ENCODE measurements at places on chromosomes 13 and 19. TPM values are rescaled to one million over a fixed set of nuclear protein-coding genes. Genes with fewer than 3 reads are reported as not detected.

DNA sequence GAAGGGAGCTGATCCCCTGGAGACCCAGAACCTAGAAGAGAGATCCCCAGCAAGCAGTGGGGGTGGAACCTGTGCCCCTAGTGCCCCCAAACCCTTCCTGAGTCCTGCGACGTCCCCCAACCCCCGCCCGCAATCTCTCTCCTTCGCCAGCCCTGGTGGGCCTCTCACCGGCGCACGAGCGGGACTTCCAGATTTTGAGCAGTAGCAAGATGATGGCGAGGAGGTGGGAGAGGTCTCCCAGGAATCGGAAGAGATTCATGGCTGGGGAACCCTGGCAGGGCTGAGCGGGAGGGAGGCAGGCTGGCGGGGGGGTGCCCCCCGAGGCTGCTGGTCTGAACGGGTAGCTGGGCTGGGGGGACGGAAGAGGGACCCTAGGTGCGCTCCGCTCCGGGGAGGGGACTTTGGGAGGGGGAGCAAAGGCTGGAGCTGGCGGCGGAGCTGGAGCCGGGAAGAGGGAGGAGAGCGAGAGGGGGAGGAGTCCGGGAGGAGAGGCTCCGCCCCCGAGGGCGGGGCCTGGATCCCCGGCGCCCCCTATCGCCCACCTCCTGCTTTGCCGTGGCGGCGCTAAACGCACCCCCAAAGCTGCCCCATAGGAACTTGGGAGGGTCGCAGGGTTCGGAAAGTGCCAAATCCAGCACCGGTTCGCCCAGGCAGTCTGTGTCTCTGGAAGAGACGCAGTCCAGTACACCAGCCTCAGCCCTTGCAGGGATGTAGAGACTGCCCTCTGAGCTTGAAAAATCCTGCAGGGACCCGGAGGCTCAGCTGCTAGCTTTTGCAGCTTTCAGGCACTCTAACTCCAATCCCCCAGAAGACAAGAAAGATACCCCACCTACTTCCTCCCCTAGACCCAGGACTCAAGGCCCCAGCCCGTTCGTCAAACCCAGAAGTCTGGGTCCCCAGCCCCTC, at the start of gene KDELR1:
Gene KDELR1, minus strand, starts transcription at position 452 of the 906 bp plus-strand sequence. Its CDS starts 193 bp downstream, at position 259.
- peak within 1 kb of the TSS; percentile 94 for H3K4me3 ChIP-seq
- peaks cover 22% of the 10 kb centered on the region for H3K4me1 ChIP-seq
- H3K36me3 ChIP-seq: peaks cover 27% of the 10 kb centered on the region
- peak; percentile 65 for DNase-seq

DNA sequence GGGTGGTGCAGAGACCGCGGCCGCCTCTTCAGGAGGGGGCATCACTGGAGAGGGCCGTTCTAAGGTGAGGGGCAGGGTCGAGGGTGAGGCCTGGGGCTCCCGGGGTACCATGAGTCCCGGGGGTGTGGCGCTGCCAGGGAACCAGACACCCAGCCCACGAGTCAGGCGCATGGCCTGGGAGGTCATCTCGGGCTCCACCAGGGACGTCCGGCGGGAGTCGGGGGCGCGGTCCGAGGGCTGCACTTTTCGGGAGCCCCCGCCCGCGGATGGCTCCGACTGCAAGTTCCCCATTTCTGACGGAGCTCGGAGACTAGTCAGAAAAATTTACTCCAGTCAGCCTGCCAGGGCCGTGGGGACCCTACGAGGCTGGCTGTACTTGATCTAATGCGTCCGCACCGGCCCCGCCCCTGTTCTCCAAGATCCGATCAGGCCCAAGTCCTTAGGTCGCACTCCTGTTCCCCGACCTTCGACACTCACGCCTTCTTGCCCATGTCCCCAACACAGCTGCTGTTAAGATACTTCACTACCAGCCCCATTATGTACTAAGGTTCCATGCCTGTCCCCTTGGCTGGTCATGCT, 774 bp downstream of the GGN start:
- no peak overlapping the region for H3K4me3 ChIP-seq
- H3K4me1 ChIP-seq: peaks cover 26% of the 10 kb centered on the region
- peaks cover 15% of the 10 kb centered on the region for H3K36me3 ChIP-seq
- no peaks in the 10 kb centered on the region for H3K27me3 ChIP-seq

GRCh38 chr13:113616281-113616906, 31.8 kb downstream of the TFDP1 start:
- no peak overlapping the region for H3K4me3 ChIP-seq
- no peak for DNase-seq
- peak overlapping the region; percentile 52 for H3K27ac ChIP-seq
- H3K27me3 ChIP-seq: no peaks in the 10 kb centered on the region
- H3K4me1 ChIP-seq: peaks cover 10% of the 10 kb centered on the region

DNA sequence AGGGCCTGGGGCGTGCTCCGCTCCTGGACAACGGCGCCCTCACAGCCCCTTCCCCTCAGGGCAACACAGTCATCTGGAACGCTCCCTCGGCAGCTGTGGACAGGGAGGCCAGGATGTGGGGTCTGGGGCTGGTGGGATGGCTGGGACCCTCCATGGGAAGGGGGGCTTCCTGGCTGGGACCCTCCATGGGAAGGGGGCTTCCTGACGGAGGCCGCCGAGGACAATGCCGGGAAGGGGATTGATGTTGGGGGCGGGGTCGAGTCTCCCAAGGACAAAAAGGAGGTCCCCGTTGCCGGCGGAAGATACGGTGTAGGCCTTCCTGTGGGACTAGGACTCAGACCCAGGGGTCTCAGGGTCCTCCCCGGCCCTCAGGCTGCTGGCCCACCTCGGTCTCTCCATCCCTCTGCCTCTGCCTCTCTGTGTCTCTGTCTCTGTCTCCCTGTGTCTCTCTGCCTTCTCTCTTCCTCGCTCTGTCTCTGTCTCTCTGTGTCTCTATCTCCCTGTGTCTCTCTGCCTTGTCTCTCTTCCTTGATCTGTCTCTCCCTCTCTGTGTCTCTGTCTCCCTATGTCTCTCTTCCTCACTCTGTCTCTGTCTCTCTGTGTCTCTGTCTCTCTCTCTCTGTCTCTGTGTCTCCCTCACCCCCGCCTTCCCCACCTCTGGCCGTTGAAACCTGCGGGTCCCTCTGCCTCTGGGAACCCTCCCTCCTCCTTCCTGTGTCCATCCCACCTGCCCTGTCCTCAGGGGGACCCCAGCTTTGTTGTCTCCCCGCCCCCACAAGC, 2.7 kb upstream of the MADCAM1 start:
- no peak for DNase-seq
- H3K4me3 ChIP-seq: no peak overlapping the region
- H3K36me3 ChIP-seq: no peaks in the 10 kb centered on the region
- no peak overlapping the region for H3K27ac ChIP-seq

DNA sequence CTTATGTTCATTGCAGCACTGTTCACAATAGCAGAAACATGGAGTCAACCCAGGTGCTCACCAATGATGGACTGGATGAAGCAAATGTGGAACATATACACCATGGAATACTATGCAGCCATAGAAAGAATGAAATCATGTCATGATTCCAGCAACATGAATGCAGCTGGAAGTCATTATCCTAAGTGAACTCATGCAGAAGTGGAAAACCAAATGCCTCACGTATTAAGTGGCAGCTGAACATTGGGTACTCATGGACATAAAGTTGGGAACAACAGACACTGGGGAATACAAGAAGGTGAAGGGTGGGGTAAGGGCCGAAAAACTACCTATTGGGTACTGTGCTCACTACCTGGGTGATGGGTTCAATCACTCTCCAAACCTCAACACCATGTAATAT, 915.9 kb downstream of the UQCRFS1 start:
- H3K4me1 ChIP-seq: no peaks in the 10 kb centered on the region
- no peak overlapping the region for H3K27ac ChIP-seq
- H3K27me3 ChIP-seq: no peaks in the 10 kb centered on the region
- H3K4me3 ChIP-seq: no peak overlapping the region
- H3K36me3 ChIP-seq: no peaks in the 10 kb centered on the region

LILRA1 gene
- total RNA-seq: 0.54 TPM

DNA sequence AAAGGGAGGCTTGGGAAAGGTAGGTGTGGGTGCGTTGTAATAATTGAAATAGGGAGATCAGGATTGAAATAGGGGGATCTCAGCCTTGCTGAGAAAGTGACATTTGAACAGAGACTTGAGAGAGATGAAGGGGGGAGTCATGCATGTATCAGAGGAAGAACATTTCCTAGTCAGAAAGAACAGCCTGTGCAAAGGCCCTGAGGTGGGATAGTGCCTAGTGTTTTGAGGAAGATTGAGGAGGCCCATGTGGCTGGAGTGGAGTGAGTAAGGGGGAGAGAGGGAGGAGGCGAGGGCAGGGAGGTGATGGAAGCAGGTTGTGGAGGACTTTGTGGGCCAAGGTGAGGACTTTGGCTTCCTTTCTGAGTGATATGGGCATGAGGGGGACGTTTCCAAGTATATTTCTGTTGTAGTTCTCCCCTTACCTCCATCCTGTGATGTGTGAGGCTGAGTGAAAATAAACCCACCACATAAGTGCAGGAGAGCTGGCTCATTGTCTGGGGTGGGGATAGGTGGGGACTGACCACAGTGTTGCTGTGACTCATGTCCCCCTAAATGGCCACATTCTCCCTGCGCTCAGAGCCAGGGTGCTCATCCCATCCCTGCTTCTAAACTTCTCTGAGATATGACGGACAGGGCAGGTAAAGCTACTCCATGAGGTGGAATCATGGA, 17.8 kb downstream of the ACTL9 start:
- no peaks in the 10 kb centered on the region for H3K27me3 ChIP-seq
- H3K4me3 ChIP-seq: no peak overlapping the region
- DNase-seq: no peak
- no peaks in the 10 kb centered on the region for H3K36me3 ChIP-seq
- no peak overlapping the region for H3K27ac ChIP-seq

- DNase-seq: peak; percentile 50
- peaks cover 10% of the 10 kb centered on the region for H3K36me3 ChIP-seq
- H3K4me1 ChIP-seq: peaks cover 25% of the 10 kb centered on the region
- no peak overlapping the region for H3K4me3 ChIP-seq
- H3K27me3 ChIP-seq: no peaks in the 10 kb centered on the region
These were observed 2.7 kb downstream of the ZNF154 start for GRCh38 chr19:57706346-57706745.

DNA sequence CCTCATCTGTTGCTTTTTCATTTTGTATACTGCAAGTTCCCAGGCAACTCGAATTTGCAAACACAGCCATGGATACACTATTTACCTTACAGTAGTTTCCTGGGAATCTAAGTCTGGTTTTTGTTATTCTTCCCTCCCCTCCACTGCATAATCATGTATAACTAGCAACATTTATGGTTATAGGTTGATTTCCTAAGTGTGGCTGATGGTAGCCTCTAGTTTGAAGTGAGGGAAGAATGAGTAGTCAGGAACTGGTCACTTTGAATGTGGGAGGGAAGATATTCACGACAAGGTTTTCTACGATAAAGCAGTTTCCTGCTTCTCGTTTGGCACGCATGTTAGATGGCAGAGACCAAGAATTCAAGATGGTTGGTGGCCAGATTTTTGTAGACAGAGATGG, at the start of gene KCNRG:
Gene KCNRG, plus strand, starts transcription at position 187 of the 400 bp plus-strand sequence. Its CDS starts 50 bp downstream, at position 237.
- no peak within 1 kb of the TSS for H3K27ac ChIP-seq
- H3K36me3 ChIP-seq: peaks cover 14% of the 10 kb centered on the region
- H3K27me3 ChIP-seq: no peaks in the 10 kb centered on the region
- DNase-seq: no peak

SLITRK6 gene
- 0.11 TPM for total RNA-seq

MCEMP1 gene
- total RNA-seq: not detected

PSG2 gene
- not detected for total RNA-seq

KCNC3 gene
- total RNA-seq: 5.9 TPM

- H3K4me3 ChIP-seq: no peak overlapping the region
- DNase-seq: no peak
- no peaks in the 10 kb centered on the region for H3K4me1 ChIP-seq
- no peaks in the 10 kb centered on the region for H3K27me3 ChIP-seq
These were observed 763.5 kb upstream of the GPC6 start for GRCh38 chr13:92463134-92463533.

DNA sequence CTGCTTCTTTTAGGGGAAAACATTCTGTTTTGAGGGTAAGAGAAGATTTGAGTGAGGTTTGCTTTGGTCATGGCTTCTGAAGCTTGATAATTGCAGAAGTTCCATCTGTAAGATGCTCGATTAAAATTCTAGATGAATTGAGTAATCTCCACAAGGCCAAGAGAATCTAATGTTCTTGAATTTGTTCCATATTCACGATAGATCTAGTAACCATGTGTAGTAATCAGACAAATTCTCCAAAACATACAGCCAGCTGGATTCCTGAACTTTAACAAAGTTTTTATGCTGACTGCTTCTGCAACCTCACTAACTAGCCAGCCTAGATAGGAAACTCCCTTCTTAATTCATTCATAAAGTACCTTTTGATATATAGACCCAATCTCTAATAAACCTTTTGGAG, 92.7 kb downstream of the COL4A2 start:
- DNase-seq: no peak
- no peaks in the 10 kb centered on the region for H3K36me3 ChIP-seq
- H3K27me3 ChIP-seq: no peaks in the 10 kb centered on the region
- H3K4me3 ChIP-seq: no peak overlapping the region
- H3K4me1 ChIP-seq: peaks cover 41% of the 10 kb centered on the region

CASP14 gene
- total RNA-seq: not detected

DNA sequence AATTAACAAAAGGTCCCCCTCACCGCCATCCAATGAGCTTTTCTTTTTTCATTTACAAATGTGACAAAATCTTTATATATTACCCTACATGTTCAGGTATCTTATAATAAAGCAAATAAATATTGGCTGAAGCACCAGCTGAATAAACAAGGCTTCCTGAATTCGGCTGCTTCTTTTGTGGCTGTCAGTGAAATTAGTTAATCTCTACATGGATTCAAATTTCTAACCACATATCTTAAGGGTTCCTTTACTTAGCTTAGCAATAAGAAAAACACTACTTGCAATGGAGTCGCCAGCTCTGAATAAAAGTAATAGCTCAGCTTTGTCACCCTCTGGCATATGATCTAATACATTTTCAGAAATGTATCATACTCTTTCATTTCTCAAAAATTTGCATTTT, 104.3 kb downstream of the CCNA1 start:
- H3K4me1 ChIP-seq: peaks cover 19% of the 10 kb centered on the region
- H3K27ac ChIP-seq: no peak overlapping the region
- DNase-seq: no peak

DNA sequence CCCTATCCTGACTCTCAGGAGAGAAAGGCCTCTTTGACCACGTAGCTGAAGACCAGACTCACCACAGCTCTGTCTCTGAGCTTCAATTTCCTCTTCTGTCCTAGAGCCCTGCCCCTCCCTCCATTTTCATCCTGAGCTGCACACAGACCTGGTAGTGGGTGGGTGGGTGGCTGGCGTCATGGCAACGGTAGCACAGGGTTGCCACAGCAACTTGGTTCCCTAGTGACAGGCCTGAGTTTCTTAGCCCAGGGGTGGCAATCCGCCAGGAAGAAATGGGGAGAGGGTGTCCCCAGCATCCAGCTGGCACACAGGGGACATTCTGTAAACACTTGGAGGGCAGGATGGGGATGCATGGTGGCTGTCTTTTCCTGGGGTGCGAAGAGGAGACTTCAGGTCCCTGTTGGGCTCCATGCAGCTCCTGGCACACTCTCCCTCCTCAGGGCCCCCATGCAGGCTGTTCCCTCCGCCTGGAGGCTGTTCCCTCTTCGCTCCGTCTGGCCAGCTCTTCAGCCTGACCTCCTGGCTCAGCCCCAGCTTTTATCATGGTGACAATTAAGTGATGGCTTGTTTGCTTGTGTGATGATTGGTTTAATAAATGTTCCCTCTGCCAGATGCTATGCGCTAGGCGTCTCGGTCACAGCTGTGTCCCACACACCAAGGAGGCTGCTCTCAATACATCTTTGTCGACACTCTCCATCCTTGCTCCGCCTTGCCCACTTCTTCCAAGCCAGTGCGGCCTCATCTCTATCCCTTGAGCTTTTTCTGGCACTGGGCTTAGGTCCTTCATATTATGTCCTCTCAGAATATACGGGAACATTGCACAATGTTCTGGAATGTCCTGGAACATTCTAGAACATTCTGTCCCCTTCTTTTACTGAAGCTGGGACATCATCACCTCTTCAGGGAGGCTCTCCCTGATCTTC, 7.4 kb upstream of the KLHL26 start:
- no peak for DNase-seq
- no peak overlapping the region for H3K4me3 ChIP-seq
- no peaks in the 10 kb centered on the region for H3K4me1 ChIP-seq

Data from thyroid gland (tissue), 4 donors.